ENCODE measurements at places on chromosomes 16 and 17.

GRCh38 chr17:58506354-58507080 is 7.9 kb downstream of the MTMR4 start:
- DNase-seq: no peak

DNA sequence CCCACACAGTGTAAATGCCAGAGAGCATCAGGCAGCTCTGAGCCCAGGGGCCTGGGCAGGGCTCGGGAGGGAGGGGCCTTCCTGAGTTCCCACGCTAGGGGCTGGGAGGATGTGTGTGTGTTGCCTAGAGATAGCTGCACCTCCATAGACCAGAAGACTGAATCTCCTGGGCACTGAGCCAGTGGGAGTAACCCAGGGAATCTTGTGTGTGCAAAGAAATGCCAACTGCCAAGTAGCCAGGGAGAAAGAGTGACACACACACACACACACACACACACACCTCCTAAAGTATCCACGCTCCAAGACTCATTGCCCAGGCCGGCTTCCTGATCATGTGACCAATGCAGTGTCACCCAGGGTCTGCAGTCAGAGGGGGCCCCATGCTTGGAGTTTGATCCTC is 166.2 kb upstream of the RPL38 start:
- DNase-seq: no peak

GRCh38 chr17:48095611-48096010 is 5.7 kb downstream of the CBX1 start:
- no peak for DNase-seq

- no peak for DNase-seq
Observed at GRCh38 chr16:49478107-49478506, 104.5 kb downstream of the C16orf78 start.

- DNase-seq: no peak
Observed at GRCh38 chr17:44601973-44602372, 44.7 kb downstream of the FZD2 start.

- DNase-seq: peak; percentile 18
Observed at GRCh38 chr16:359871-360697, 7.6 kb upstream of the AXIN1 start.

GRCh38 chr17:69401251-69401650 is 13.2 kb upstream of the MAP2K6 start:
- DNase-seq: no peak

DNA sequence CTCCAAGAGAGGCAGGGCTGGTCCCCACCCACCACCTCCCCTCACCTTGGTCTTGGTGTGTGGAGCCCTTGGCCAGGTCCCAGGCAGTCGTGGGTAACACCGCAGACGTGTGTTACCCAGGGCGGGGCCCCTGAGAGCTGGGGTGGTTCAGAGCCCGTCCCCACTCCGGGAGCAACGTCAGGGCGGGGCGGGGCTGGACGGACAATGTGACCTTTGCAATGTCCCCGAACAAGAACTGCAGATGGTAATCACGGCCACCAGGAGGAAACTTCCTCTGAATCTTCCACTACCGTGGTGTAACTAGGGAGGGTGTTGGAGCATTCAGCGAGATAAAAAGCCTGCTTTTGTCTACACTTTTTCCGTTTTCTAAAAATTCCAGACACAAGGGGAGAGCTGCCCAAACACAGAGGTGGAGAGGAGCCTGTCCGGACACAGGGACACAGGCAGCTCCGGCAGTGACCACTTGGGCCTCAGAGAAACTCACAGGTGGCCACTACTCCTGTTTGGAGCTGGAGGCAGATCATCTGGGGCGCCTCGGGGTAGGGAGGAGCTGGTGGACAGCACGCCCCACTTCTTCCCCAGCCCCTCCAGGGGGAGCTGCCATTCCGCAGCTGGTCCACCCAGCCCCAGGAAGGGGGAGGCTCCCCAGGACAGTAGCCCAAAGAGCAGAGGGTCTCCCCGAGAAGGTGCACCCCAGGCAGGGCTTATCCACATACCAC is 14.2 kb upstream of the SLC38A10 start:
- DNase-seq: peak; percentile 62

DNA sequence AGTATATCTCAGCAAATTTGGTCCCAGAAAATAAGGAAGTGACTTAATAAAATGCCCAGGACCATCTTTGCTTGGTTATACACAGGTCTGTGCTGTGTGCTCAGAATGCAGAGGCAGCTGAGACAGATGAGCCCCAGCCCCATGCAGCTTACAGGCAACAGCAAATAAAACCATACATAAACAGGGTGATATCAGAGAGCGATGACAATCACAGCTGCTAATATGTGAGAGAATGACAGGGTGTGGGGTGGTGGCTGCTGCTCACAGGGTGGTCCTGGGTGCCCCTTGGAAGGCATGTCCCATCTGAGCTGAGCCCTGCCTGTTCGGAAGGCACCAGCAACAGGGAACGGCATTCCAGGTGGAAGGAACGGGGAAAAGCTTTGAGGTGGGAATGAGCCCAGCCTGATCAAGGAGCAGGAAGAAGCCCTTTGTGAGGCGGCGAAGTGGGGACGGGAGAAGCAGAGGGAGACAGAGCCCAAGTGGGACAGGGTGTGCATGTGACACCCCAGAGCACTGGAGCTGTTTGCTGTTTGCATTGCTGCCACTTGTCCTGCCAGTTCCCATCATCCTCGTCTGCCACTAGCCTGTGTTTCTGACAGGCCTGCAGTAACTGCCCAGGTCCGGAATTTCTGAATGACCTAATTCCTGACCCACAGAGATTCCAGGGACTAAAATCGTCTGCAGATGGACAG is 150.5 kb downstream of the KATNIP start:
- no peak for DNase-seq

DNA sequence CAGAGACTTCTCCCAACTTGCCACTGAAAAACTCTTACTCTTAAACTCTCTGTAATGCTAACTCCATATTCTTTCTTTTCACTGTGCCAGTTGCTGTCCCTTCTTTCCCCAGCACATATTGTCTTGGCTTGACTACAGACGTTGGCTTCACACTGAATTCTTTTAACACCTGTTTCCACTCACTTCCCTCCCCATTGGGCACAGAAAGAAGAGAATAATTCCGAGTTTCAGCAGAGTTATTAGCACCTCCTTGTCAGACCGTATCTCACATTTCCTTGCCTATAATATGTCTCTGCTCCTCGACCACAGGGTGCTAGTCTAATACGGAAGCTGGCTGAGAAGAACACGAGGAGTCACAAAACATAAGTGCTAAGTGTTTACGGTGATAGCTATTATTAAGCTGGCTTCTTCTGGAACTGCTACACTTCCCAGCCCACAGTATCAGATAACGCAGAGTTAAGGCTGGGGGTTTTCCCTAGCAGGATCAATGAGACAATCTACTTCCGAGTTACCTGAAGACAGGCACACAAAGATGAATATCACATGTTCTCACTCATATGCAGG is 188.5 kb upstream of the CDH8 start:
- DNase-seq: no peak

- no peak for DNase-seq
Observed at GRCh38 chr17:8797621-8798175, 1.5 kb downstream of the MFSD6L start.

DNA sequence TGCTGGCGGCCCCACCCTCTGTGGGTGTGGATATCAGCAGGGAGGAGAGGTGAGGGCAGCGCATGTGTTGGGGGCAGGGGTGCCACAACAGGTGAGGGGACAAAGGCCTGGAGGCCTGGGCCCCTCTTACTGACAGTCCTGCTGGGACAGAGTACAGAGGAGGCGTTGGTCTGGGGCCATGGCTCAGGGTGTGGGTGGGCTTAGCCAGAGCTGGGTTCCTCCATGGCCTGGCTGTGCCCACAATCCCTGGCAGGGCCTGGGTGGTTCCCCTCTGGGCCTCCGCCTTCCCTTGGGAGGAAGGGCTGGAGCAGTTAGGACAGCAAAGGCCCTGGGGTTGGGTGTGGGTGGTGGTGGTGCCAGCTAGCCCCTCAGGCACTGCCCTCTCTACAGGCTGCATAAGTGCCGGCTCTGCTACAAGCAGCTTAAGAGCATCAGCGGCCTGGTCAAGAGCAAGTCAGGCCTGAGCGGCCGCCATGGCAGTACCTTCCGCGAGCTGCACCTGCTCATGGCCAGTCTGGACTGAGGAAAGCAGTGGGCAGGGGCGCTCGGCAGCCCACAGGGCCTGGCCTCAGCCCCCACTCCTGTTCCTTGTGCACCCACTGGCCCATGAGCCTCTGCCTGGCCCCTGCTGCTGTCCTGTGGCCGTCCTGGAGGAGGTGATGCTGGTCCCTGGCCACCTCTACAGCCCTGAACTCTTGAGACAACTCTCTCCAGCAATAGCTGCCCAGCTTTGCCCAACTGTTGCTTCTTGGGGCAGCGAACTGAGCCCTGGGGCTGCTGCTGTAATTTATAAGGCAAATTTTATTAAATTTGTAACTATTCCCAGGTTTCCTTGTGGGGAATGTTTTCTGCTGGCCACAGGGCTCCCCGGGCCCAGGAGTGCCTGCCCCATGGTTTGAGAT is 21.1 kb downstream of the KATNB1 start:
- DNase-seq: no peak

DNA sequence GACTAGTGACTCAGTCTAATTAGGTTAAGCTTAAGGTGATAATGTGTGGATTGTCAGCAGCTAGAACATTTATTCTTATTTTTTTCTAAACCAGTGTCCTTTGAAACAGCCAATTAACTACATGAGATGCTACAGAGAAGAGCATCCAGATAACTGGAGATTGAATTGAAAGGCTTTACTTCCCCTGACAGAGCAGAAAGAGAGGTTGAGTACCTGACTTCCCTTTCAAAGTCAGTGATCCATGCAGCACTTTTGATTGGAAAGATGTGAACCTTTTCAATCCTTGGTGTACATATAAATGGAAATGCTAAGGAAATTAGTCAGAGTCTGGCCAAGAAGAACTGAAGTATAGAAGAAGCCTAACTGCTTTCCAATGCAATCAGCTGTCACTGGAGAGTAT is 653.8 kb downstream of the CDH8 start:
- DNase-seq: no peak

- no peak for DNase-seq
Observed at GRCh38 chr16:21265104-21265837, 12.8 kb downstream of the CRYM start.

GRCh38 chr16:58036943-58037342 is 11.4 kb downstream of the MMP15 start:
- DNase-seq: no peak

DNA sequence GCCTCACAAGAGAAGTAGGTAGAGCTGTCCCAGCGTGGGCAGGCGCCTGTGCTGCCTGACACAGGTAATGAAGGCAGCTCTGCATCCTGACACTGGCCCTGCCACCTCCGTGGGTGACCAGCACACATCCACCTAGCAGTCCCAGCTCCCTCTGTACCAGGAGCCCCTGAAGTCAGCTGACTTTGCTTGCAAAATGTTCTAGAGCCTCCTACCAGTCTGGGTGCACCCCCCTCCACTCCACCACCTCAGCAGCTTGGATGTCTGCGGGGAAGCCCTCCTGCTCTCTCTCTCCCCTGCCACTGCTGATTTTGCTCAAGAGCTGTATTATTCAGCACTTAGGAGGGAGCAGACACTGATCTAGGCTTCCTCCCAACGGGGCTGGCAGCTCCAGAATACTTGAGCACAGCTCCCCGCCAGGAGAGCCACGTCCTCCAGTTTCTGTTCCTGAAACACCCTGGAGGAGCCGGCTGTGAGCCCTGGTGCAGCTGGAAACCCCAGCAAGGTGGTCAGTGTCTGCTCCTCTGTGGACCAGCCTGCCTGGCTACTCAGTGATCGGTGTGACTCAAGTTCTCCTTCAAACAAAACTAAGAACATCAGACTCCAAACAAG is 1.0 kb downstream of the RNF166 start:
- DNase-seq: no peak

Measured in GM06990 (cell line).